ENCODE measurements at places on chromosomes 3 and 15. TPM values are rescaled to one million over a fixed set of nuclear protein-coding genes. Genes with fewer than 3 reads are reported as not detected.

Gene XXYLT1
- total RNA-seq, result 3.3 TPM

DNA sequence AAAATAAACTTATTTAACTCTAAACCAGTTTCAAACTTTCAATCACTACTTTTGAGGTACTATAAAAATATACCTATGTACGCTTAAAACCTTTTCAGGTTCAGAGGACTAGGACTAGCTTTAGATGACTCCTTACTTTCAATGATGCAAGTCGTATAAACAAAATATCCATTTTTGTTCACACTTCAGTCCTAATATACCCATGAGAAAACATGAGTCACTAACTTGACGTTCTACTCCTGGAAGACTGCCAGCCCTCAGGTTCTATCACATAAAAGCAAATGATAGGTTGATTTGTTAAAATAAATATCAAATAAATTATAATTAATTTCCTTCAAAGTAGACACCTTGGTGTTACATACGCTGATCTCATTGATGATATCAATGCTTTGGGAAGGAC is 10.6 kb upstream of the P3H2 start:
- DNase-seq, result no peak

DNA sequence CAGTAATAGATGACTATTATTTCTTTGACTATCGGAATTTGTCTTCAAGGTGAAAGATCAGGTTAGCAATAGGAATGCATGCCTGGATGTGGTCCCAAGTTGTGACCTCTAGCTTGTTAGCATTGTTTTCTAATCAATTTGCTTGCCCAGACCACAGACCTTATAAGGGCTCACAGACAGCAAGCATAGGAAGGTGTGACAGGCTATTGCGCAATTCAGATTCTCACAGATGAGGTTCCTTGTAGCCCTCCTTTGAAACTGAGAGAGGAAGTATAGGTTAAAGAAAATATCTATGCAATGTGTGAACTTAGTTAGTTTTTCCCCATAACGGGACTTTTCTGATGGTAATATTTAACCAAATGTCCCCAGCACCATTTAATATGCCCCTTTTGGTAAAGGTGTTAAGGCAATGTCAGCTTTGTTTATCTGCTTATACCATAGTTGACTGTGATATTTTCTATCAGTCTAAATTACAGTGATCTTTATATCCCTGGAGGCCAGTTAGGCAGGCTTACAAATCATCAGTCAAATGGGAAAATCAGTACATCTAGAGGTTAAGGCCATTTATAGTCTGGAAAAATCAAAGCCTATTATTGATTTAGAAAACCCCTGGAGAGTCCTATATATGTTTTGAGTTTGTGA is 168.1 kb upstream of the MBNL1 start:
- no peak for DNase-seq

DNA sequence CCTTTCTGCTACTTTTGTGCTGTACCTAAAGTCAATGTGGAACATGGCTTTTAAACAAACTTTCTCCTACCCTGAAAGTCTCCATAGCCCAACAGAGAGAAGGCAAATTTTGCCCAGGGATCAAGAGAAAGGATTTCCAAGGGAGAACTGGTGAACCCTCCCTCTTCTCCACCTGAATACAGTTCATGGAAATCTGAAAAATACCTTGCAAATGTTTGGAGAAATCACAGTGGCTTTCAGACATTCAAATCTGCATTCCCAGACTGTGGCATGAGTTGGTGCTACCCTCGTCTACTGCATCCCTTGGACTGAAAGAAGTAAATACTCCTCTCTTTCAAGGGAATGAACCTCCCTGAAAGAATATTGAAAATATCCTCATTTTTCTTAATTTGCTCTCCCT is 38.7 kb downstream of the ZIC4 start:
- DNase-seq, result no peak

GRCh38 chr3:163196245-163196644 is 1699.6 kb downstream of the OTOL1 start:
- no peak for DNase-seq

GRCh38 chr15:83396101-83396500 is 51.0 kb upstream of the SH3GL3 start:
- DNase-seq, result no peak

DNA sequence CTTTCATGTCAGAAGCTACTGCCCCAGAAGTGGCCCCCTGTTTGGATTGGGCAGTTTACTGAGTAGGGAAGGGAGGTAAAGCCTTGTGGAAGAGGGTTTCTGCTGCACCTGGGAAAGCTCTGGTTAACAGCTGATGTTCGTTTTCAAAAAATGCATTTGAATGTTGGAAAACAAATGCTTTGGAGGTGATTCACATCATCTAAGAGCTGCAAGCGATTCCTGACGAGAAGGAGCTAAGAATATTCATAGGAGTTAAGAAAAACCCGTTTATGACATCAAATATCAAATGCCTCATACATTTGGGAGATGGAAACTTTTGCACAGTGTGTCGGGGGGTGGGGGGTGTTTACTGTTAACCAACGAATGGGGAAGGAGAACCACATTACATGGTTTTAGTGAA is 183.8 kb upstream of the NR2F2 start:
- no peak for DNase-seq

Measured in activated CD4-positive, alpha-beta memory T cell treated with anti-CD3 and anti-CD28 coated beads for 36 hours (primary cell).